ENCODE measurements at places on chromosomes 16 and 17.

GRCh38 chr17:16419929-16420271 is 4.5 kb downstream of the TRPV2 start:
- DNase-seq = no peak

- DNase-seq = no peak
Measured at GRCh38 chr16:82016964-82017363, 5.7 kb upstream of the SDR42E1 start.

GRCh38 chr16:12903407-12904328 is 2.3 kb downstream of the SHISA9 start:
- DNase-seq = no peak

GRCh38 chr16:1279945-1280589 is 24.2 kb downstream of the TPSD1 start:
- DNase-seq = no peak

DNA sequence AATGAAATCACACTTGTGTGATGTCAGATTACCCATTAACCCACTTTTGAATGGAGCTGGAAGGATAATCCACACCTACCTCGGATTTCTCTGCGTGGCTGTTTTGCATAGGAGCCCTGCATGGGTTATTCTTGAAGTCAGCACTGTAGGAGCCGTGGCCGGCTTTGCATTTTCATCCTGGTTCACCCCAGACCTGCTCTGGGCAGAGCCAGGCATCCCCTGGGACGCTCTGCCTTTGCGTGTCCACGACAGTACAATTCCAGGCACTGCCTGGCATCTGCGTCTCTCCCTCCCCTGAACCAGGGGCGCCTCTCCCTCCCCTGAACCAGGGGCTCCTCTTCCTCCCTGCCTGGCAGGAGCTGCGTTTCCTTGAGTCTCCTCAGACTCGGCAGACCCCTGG is 29.7 kb upstream of the ZNF750 start:
- no peak for DNase-seq

- DNase-seq = no peak
Measured at GRCh38 chr16:85573696-85574641, 39.2 kb upstream of the GSE1 start.

All from stimulated activated CD4-positive, alpha-beta T cell treated with anti-CD3 and anti-CD28 coated beads, Interleukin-1b, Interleukin-23, amount 100 ng/mL, for 1 hour (primary cell).